Skeletal muscle tissue (tissue), 5 donors: ENCODE measurements at places on chromosomes 2 and 18. TPM values are rescaled to one million over a fixed set of nuclear protein-coding genes. Genes with fewer than 3 reads are reported as not detected.

The DPY30 gene
- 25.1 TPM for total RNA-seq

The LRP2 gene
- total RNA-seq = under 0.01 TPM

The FAM237A gene
- total RNA-seq = not detected

The MAL gene
- total RNA-seq = 4.2 TPM

The NXPH2 gene
- total RNA-seq = 9.4 TPM

The STAT4 gene
- 2.6 TPM for total RNA-seq

The KIAA2012 gene
- total RNA-seq = under 0.01 TPM

The TUBA4B gene
- total RNA-seq = not detected

The NT5DC4 gene
- total RNA-seq = not detected

The ZC3H8 gene
- 10.4 TPM for total RNA-seq

The SPP2 gene
- total RNA-seq = not detected

The CXCR1 gene
- total RNA-seq = 0.52 TPM

The RTP5 gene
- total RNA-seq = not detected

The TRIM43B gene
- total RNA-seq = not detected

The SERPINB13 gene
- not detected for total RNA-seq
